GM03348 (cell line): ENCODE measurements at places on chromosomes 12 and 14.

GRCh38 chr14:106094654-106095189 lies 568.3 kb downstream of the TMEM121 start:
- no peak for DNase-seq

GRCh38 chr12:9730011-9730410 lies 2.9 kb downstream of the CLECL1 start:
- DNase-seq, result no peak

- DNase-seq, result no peak
Observed at GRCh38 chr12:131815131-131815530, 13.1 kb upstream of the MMP17 start.

DNA sequence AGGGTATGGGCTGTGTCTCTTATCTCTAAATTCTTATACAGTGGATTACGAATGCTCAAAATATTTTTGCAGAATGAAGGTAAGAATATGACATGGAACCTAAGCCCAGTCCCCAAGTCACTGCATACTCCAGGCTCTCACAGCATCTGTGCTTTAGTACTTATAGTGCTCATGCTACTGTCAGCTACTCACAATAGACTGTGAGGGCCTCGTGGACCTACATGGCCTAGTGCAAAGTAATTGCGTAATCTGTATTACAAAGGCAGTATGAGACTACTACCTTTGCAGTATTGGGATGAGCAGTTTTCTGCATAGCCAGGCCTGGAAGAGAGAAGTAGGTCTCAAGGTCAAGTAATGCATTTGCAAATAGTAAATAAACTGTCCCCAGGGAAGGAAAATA lies 27.9 kb downstream of the VWF start:
- DNase-seq, result no peak

- peak; percentile 80 for DNase-seq
Observed at GRCh38 chr12:124174451-124175348, 120.2 kb upstream of the RFLNA start.
